ENCODE measurements at places on chromosomes 3 and 15.
A peak's percentile ranks its signal among the peaks of the same experiment; 100 is the strongest.

DNA sequence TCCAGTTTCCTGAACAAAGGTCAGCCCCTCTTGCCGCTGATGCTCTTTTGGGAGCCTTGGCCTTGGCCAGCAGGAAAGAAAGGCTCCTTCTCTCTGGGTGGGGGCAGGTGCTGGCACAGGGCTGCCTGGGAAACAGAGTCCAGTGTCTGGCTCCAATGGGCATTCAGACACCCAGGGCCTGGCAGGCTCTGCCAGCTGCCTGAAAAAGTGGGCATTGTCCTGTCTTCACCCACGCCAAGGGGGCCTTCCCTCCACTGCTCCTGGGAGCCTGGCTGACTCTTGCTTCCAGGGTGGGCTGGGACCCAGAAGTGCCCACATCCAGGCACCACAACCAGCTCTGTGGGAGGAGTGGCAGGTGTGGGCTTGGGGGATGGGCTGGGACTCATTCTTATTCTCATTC lies 62.7 kb downstream of the RHCG start:
- DNase-seq = no peak

DNA sequence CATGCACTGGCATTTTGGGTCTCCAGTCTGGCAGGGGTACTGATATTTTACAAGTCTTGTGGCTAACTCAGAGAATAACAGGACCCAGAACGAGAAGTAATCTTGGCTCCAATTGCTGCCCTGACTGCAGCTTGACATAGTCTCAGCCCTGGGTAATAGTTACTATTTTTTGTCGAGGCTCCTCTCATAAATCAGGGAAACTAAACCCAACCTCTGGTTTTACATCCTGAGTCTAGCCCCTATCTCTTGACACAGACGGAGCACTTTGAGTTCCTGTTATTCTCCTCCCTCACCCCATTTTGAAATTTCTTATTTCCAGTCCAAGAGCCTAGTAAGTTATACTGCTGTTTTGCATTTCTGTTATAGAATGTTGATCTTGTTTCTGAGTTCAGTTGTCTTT lies 276.1 kb upstream of the GOLIM4 start:
- DNase-seq = no peak

GRCh38 chr15:66663664-66664063 lies 38.4 kb upstream of the SMAD6 start:
- DNase-seq = no peak

GRCh38 chr3:53836084-53836872 lies 9.9 kb downstream of the CHDH start:
- no peak for DNase-seq

GRCh38 chr15:72592097-72592496 lies 62.4 kb upstream of the GOLGA6B start:
- DNase-seq = no peak

DNA sequence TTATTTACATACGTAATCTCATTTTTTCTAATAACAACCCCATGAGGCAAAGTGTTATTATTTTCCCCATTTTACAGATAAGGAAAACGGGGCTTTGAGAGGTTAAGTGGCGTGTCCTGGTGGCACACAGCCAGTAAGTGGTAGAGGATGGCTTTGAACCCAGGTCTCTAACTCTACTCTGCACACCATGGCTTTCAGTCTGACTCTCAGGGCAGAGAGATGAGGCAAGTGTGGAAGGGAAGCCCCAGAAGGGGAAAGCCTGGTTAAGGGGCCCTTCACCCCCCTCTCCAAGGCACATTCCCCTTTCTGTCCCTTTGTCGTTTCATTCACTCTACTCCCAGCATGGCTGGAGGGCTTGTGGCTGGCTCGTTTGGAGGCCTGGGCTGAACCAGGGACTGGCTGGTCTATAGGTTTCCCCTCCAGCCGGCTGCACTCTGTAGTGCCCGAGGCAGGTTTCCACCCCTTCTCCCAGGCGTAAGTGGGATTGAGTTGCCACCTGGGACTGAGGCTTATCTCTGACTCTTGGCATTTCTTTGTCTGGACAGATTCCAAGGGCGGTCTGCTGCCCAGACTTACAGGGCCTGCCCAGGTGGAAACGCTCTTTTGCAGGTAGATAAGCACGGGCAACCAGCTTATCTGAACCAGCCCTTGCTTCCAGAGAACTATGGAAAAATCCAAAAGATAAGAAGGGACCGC lies 12.1 kb downstream of the SEMA4B start:
- DNase-seq = no peak

- DNase-seq = no peak
These were observed 253.7 kb upstream of the TPRG1 start for GRCh38 chr3:188918093-188918492.

DNA sequence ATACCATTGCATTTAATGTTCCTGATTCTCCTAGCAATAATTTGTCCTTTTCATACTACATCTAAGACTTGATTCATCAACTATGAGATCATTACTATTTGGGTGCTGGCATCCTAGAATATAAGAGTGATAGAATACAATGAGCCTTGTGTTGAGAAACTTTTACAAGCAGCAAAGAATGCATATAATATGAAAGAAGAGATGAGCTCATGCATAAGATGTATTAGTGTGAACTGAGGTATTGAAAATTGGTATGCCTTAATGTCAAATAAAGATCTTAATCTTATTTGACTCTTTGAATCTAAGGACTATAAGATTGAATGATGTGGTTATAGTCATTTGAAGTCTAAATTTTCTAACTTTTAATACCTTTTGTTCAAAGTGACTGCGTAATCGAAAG lies 220.0 kb upstream of the ARHGEF26 start:
- no peak for DNase-seq

DNA sequence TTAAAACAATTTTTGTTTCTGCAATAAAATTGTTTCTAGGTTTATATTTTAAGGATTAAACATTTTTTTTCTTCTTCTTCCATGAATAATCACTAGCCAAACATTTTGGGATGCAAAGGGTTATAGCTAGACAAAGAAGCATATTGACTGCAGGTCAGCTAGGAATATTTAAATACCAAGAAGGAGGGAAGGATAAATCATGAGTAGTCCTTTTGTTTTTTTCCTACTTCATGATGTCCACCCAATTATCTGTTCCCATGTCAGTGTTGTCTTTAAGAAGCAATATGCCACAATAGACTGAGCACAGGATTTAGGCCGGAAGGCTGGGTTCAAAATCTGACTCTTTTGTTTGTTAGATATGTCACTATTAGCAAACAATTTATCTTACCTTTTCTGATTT lies 82.1 kb downstream of the VPS8 start:
- no peak for DNase-seq

DNA sequence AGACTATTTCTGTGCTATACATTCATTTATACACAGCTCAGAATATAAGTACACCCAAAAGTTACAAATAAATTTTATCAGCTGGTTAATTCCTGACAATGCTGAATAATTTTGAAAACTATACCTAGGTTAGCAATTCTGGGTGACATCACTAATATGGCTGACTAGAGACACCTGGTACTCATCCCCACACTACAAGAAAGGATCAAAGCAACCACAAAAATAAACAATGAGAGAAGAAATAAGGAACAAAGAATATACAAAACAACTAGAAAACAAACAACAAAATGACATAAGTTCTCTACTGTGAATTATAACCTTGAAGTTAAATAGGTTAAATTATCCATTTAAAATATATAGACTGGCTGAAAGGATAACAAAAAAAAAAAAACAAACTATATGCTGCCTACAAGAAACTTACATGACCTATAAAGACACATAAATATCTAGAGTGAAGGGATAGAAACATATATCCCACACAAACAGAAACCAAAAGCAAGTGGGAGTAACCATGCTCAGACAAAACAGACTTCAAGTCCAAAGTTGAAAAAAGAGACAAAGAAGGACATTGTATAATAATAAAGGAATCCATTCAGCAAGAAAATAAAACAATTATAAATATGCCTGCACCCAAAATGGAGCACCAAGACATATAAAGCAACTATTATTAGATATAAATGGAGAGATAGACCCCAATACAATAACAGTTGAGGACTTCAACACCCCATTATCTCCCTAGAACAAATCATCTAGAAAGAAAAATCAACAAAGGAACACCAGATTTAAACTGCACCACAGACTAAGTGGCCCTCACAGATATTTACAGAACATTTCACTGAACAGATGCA lies 57.8 kb downstream of the IMPG2 start:
- peak; percentile 9 for DNase-seq

- DNase-seq = no peak
These were observed 60.4 kb upstream of the CHD2 start for GRCh38 chr15:92839696-92840095.
